Activated CD4-positive, alpha-beta T cell treated with anti-CD3 and anti-CD28 coated beads, Interleukin-2, amount 50 U/mL, for 24 hours (primary cell): ENCODE measurements at places on chromosomes 2 and 18.

DNA sequence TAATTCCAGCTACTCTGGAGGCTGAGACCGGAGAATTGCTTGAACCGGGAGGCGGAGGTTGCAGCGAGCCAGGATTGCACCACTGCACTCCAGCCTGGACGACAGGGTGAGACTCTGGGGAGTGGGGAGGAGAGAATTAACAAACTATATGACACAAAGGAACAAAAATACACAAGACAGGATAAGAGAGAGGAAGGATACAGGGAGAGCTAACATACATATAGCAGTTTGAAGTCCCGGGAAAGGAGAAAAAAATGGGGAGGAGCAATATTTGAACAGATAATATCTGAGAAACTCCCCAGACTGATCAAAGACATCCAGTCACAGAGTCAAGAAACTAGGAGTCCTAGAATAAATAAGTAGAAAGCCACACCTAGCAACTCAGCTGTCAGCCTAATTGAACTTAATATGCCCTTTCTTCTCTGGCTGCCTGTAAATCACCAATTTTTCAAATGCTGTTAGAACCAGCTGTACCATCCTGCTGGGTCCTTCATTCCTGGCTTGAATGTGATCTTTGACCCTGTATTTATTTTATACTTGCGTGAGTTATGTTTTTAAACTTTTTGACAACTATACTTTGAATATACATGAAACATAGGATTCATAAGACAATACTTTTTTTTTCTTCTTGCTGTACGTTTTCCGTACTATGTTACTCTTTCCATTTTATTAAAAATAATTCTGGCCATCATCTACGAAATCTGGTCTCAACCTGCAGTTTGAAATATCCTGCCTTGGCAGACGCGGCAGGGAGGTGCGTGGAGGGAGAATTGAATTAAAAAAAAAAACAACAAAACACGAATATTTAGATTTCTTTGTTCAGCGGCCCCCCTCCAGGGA lies 876 bp upstream of the CYP27A1 start:
- no peak for DNase-seq

DNA sequence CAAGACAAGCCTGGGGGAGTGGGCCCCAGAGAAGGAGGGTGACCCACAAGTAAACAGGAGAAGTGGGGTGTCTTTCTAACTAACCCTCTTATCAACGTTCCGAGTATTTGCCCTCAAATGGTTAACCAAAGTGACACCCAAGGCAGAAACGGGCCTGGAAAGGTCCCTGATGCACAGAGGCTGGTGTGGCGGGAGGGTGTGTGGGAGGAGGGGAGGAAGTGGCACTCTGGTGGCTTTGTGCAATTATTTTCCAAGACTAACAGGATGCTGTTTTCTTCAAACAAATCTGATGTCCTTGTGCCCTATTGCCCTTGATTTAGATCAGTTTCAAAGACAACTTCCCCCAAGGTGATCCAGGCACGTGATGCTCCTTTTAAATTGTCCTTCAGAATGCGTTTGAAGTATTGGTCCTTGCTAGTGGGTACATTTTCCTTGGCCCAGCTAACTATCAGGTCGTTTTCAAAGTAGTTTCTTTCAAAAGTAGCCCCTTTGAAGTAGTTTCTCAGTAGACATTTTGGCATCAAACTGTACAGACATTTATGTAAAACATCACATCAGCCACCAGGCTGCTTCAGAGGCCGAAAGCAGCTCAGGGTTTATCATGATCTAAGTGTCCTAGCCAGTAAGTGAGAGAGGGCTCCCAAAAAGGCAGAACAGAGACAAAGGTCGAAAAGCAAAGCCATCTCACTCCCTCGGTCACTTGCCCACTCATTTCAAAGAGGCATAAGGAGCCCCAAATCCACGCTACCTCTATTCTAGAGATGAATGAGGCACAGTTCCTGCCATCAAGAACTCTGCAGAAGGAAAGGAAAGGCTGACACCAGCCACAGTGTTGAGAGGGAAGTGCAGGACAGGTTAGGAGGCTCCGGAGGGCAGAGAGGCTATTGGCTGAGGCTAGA lies 371.1 kb upstream of the ID2 start:
- peak; percentile 22 for DNase-seq

- no peak for DNase-seq
Observed at GRCh38 chr18:8705238-8705960, at the start of gene MTCL1. Gene MTCL1, plus strand, starts transcription at chr18:8705556. Its CDS starts 105 bp downstream, at chr18:8705661.

DNA sequence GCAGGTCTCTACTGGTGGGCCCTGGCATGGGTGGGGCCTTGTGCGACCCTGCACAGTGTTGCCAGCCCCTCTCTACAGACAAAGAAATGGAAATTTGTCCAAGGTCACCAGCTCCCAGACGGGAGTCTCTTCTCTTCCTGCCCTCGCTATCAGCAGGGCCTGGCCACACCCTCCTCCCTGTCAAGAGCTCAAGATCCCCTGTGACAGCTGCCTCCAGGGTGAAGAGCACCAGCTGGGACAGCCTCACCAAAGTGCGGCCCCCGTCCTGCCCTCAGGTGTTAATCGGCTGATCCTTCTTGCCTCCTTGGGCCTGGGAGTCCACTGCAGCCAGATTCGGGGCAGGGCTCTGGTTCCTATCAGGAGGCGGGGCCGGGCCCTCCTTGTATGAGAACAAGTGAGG lies 259.1 kb downstream of the TWIST2 start:
- no peak for DNase-seq

DNA sequence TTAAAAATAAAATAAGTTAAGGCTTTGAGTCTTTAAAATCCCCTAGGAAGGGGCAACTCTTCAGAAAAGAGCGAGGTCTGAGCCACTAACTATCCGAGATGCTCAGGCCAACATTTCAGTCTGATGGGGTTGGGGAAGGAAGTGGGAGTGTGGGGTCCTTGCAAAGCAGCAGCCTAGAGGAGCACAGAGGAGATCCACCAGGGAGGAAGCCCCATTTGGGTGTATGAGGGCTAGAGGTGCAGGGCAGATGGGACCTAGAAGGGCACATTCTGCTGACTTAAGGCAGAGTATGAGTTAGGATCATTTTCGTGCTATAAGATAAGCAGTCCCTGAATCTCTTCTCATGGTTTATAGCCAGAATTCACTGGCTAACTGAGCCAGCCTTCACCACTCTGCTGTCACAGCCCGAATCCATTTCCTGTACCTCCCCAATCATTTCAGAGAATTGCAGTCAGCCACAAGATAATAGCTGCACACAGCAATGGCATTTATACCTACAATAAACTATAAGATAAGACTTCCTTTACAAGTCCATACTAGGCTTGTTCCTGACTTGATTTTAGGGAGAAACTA lies 37.0 kb downstream of the MRPL30 start:
- DNase-seq, result no peak
